ENCODE measurements at places on chromosomes 5 and 9. TPM values are rescaled to one million over a fixed set of nuclear protein-coding genes. Genes with fewer than 3 reads are reported as not detected.

Gene IL13
- not detected for total RNA-seq

DNA sequence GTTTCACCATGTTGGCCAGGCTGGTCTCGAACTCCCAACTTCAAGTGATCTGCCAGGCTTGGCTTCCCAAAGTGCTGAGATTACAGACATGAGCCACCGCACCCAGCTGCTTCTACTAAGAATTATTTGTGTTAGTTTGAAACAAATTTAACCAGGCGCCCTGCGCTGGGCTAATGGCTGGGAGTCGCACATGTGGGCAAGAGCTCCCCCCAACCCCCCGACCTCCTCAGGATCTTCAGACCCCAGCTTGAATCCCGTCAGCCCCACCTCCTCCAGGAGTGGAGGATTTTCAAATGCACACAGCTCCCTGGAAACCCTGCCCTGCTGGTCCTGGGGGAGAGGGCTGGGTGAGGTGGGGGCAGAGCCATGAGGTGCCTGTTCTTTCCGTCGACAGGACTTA, 21.2 kb upstream of the SLC12A7 start:
- peaks cover 5% of the 10 kb centered on the region for H3K4me1 ChIP-seq
- H3K36me3 ChIP-seq = no peaks in the 10 kb centered on the region
- no peaks in the 10 kb centered on the region for H3K27me3 ChIP-seq
- no peak for DNase-seq
- H3K4me3 ChIP-seq = no peak overlapping the region

DNA sequence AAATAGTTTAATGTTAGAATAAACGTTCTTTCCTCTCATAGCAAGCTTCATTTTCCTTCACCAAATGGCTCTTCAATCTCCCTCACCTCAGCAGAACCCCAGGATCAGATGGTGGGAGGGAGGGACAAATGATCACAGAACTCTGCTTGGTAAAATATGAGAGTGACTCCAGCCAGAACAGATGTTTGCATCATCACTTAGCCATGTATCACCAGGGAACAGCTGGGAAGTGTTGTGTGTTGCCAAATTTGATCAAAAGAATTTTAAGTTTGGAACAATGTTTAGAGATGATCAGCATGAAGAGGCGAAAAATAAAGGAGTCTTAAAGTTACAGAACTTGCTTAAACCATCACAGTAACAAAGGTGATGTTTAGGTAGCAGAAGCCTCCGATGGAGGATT, 115.7 kb downstream of the FRMD3 start:
- H3K27me3 ChIP-seq = no peaks in the 10 kb centered on the region
- no peak overlapping the region for H3K4me3 ChIP-seq
- no peak overlapping the region for H3K27ac ChIP-seq
- H3K4me1 ChIP-seq = peaks cover 12% of the 10 kb centered on the region

Gene ARID3C
- not detected for total RNA-seq

DNA sequence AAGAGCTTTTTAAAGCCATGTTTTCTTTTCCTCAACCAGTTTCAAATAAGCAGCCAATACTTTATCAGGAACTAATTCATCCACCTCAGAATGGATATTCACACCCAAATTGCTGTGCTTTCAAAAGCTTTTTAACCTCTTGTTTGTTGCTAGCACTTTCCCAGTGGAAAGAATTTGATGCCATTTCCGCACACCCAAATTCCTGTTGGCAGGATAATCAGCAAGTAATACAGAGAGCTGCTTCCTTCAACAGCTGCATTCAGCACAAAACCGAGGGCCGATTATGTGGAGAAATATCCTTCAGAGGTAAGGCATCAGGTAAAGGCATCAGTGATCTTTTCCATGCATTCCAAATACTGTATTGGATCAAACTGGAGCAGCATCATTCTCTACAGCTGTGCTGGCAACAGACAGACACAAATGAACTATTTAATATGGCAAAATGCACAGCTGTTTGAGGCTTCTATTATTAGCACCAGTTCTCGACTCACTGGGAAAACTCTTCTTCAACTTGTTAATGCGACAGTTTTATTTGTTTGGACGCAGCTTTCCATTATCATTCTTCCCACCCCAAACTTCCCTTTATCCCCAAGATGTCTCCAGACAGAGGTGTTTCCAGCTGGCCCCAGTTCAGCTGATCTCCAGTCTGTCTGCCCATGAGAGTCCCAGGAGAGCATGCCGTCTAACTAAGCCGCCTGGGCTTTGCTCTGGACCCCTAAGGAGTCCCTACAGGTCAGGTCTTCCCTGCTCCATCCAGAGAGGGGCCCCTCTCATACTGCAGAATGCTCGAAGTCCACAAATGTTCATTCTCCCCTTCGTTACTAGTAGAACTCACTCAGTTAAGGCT, 22.2 kb upstream of the MGAT1 start:
- no peak for DNase-seq
- H3K27me3 ChIP-seq = no peaks in the 10 kb centered on the region
- no peak overlapping the region for H3K4me3 ChIP-seq
- no peak overlapping the region for H3K27ac ChIP-seq
- peaks cover 17% of the 10 kb centered on the region for H3K4me1 ChIP-seq

Measured in neural crest cell (in vitro differentiated cells).